ENCODE measurements at places on chromosomes 3 and 15.

GRCh38 chr3:194271460-194272035, 79.6 kb downstream of the CPN2 start:
- H3K27ac ChIP-seq = no peak overlapping the region
- no peaks in the 10 kb centered on the region for H3K27me3 ChIP-seq
- no peak overlapping the region for H3K4me3 ChIP-seq
- no peak for DNase-seq
- H3K36me3 ChIP-seq = no peaks in the 10 kb centered on the region

DNA sequence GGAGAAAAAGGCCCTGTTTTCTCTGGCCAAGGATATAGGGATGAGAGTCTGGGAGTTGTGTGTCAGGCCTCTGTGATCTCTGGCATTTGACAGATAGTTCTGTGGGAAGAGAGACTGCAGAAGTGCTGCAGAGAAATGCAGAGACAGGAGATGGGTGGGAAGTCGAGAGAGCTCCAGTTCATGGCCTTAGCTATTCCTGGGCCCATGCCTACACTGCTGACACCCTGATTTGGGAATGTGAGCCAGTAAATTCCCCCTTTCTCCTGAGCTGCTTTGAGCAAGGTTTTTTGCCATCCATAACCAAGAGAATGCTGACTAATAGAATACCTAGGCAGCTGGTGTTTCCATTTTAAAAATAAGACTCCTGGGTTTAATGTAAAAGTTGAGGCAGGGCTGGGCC, 59.3 kb downstream of the EBLN2 start:
- H3K4me3 ChIP-seq = no peak overlapping the region
- no peak overlapping the region for H3K27ac ChIP-seq
- DNase-seq = no peak
- H3K36me3 ChIP-seq = no peaks in the 10 kb centered on the region

DNA sequence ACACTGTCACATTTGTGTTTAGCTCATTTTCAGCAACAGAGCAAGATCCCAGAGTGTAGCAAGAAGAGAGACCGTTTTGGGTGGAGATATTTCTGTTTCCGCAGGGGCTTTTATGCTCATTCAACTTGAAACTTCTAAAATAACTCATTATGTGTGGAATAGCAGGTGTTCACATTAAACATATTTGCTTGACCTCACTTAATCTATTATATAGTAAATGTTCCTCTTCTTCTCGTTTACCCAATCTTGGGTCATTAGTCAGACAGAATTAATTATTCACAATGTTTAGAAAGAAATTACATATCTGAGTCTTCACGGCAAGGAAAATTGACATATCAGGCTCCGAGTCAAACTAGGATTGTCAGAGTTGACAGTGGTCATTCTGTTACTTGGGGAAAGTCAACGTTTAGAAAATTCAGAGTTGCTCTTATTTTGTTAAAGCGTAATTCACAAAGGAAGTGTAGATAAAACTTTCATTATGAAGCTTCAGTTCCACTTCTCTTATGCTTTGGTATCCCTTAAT, 222.9 kb downstream of the TPRG1 start:
- H3K27me3 ChIP-seq = no peaks in the 10 kb centered on the region
- no peak overlapping the region for H3K4me3 ChIP-seq
- no peaks in the 10 kb centered on the region for H3K36me3 ChIP-seq
- DNase-seq = no peak
- H3K27ac ChIP-seq = no peak overlapping the region

GRCh38 chr3:31100519-31100918, 206.1 kb upstream of the GADL1 start:
- H3K4me3 ChIP-seq = no peak overlapping the region
- no peak for DNase-seq
- no peaks in the 10 kb centered on the region for H3K27me3 ChIP-seq

DNA sequence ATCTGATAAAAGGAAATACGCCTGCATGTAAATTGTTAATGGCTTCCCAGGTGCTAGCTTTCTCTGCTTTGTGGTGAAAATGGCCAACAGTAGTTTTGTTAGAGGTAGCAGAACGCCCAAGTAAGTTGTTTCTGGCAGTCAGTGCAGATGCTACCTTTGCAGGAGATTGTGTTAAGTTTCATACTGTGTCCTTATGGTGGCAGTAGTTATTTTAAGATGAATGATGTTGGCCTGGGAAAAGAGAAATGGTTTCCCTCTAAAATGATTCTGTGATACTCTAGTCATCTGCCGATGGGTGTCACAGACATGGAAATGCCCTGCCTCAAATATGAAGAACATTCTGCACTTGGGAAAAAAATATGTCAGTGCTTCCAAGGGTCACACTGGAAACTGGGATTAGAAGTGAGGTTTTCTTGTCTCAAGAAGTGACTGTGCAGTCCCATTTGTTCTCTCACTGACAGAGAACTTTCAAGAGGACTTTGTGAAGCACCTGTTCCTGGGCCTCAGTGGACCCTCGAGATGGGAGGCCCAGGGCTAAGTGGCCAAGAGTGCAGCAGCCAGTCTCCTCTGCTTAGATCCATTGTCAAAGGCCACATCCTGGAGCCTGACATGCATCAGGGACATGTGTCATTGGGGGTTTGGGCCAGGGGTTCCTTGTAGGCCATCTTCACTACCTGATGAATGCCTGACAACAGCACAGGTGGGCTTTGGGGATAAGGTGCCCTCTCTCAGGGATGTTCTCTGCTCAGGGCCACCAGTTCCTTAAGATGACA, 393.3 kb downstream of the CACNA2D3 start:
- no peak overlapping the region for H3K4me3 ChIP-seq
- H3K4me1 ChIP-seq = no peaks in the 10 kb centered on the region
- DNase-seq = no peak
- no peaks in the 10 kb centered on the region for H3K36me3 ChIP-seq
- H3K27ac ChIP-seq = no peak overlapping the region
